ENCODE measurements at places on chromosomes 5 and 9.

GRCh38 chr5:74693191-74693590 is 8.2 kb downstream of the HEXB start:
- DNase-seq = no peak

GRCh38 chr5:161064781-161065180 is 212.8 kb upstream of the ATP10B start:
- DNase-seq = no peak

DNA sequence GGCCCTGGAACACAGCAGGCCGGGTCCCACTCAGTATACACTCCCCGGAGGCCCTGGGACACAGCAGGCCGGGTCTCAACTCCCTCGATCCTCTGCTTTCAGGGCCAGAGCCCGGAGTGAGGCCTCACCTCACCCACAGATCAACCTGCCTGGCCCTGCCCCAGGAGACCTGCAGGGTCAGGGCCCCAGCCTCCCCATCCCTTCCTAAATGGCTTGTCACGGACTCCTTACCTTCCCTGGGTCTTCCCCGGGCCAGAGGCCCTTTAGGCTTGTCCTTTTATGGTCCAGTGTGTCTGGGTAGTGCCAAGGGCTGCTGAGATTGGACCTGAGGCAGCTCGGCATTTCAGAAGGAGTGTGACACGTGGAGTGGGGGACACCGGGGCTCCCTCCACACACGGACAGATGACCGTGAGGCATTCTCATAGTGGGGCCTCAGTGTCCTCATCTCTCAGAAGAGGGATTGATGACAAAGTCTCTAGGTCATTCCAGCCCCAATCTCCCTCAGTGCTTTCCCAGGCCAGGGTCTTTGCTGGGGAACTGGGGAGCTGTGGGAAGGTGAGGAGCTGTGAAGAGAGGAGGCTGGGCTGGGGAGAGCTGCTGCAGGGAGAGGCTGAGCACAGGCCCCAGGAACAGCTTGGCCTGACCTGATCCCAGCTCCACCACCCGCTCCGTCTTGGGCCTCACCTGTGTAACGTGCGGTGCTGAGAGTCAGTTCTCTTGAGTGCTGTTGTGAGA is 18.0 kb upstream of the PLEKHG4B start:
- no peak for DNase-seq

GRCh38 chr5:162603443-162604070 is 536.0 kb downstream of the GABRG2 start:
- no peak for DNase-seq

DNA sequence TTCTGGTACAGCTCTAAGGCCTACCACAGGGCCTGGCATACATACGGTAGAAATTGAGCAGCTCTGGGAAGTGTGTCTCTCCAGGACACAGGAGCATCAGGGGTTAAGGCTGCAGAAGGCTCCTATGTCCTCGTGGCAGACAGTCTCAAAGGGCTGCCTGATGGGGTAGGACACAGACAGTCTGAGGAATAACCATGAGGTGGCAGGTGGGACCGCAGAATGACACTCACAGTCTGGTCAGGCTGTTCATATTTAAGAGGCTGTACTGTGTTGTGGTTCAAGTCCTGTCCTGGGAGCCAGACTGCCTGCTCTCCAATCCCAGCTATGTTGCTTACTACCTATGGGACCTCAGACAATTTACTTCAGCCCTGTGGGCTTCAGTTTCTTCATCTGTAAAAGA is 217.1 kb downstream of the TRIM32 start:
- DNase-seq = no peak
